Stimulated activated CD8-positive, alpha-beta memory T cell treated with anti-CD3 and anti-CD28 coated beads, Interleukin-7, amount 100 ng/mL, for 1 hour (primary cell): ENCODE measurements at places on chromosomes 7 and 10.

DNA sequence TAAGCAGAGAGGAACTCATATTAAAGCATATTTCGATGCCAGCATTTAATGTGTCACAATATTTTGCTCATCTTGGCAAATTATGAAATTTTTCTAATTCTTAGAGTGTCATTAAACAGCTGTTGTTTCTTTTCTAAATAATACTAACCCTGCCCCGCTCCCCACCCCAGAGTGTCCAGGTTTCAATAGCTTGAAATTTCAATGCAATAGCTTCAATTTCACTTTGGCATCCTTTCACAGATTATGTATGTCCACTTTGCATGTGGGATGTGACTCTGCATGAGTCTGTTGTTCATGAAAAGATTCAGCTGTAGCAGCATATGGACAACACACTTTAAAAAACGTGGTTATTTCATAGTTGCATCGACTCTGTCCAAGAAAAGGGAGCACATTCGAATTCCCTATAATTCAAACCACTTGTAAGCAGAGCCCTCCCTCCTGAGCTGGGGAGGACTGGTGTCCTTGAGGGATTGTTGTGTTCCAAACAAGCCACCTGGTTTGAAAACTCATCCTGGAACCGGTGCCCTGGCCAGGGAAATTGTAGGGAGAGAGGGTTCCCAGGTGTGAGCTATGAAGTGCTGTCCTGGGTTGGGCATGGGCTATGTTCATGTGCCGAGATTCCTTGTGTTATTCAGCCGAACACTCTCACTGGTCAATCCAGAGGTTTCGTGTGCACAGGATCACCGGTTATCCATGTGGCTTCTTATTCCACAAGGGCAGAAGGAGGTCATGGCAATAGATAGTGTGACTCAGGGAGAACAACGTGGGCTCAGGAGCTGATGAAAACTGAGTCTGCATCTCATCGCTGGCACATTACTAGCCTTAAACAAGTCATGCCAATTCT is 64.6 kb upstream of the CREB5 start:
- no peak for DNase-seq

DNA sequence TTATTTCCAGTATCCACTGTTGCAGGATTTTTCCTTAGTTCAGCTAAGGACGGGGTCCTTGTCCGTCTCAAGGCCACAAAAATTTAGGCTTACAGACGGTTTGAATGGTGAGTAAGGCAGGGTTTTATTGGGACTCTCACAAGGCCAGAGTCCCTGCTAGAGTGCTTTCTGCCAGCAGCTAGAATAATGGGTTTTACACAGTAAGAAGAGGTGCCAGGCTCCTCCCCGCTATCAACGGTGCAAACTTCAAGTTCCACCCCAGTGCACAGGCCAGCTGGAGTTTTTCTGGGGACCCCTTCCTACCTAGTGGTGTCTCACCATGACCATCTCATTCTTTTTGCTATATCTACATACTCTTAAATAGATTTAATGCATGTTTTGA is 198.5 kb upstream of the KCTD7 start:
- no peak for DNase-seq

DNA sequence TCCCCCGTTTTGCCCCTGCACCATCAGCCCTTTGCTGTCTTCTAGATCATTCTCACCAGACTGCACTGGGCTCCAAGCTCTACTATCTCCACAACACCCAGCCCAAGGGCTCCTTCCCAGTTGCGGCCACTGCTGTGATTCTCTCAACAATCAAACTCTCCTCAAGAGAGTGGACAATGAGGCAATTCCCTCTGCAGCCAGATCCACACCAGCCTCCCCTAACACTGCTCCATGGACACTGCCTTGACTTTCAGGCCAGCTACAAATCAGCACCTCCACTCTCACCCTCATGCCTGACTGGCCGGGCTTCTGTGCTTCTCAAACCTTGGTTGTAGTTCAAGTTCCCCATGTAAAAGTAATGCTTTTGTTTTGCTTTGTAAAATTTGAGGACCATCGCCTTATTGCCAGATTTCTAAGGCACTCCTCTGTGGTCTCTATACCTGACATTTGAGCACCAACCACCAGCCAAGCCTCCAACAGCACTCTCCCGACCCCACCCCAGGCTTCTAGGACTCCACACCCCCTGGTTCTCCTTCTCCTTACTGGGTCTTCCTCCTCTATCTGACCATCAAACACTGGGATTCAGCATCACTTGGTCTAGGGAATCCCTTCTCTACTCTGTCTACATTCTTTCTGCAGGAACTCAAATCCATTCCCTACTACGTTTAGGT is 45.4 kb downstream of the PPIF start:
- DNase-seq = no peak

GRCh38 chr10:124619195-124619594 is 125.0 kb downstream of the FAM53B start:
- DNase-seq = no peak

- no peak for DNase-seq
Observed at GRCh38 chr7:24936121-24936824, 43.7 kb downstream of the OSBPL3 start.
